Naive thymus-derived CD4-positive, alpha-beta T cell (primary cell): ENCODE measurements at places on chromosomes 3 and 15. TPM values are rescaled to one million over a fixed set of nuclear protein-coding genes. Genes with fewer than 3 reads are reported as not detected.

Gene ATP13A4
- 3.3 TPM for total RNA-seq

Gene GPR176
- not detected for total RNA-seq

Gene SHF
- total RNA-seq = 6.2 TPM

Gene GOLGA8T
- total RNA-seq = 1.1 TPM

Gene AQR
- 43.5 TPM for total RNA-seq

Gene PCSK6
- 1.8 TPM for total RNA-seq

Gene PTX3
- 8.7 TPM for total RNA-seq

Gene BNC1
- not detected for total RNA-seq

Gene HRG
- total RNA-seq = not detected

GRCh38 chr3:123802007-123802625 is 82.0 kb downstream of the MYLK start:
- no peak for DNase-seq

GRCh38 chr15:75104804-75105557 is 81.6 kb downstream of the PPCDC start:
- no peak for DNase-seq

GRCh38 chr3:56817646-56818045 is 15.9 kb upstream of the ARHGEF3 start:
- DNase-seq = no peak

DNA sequence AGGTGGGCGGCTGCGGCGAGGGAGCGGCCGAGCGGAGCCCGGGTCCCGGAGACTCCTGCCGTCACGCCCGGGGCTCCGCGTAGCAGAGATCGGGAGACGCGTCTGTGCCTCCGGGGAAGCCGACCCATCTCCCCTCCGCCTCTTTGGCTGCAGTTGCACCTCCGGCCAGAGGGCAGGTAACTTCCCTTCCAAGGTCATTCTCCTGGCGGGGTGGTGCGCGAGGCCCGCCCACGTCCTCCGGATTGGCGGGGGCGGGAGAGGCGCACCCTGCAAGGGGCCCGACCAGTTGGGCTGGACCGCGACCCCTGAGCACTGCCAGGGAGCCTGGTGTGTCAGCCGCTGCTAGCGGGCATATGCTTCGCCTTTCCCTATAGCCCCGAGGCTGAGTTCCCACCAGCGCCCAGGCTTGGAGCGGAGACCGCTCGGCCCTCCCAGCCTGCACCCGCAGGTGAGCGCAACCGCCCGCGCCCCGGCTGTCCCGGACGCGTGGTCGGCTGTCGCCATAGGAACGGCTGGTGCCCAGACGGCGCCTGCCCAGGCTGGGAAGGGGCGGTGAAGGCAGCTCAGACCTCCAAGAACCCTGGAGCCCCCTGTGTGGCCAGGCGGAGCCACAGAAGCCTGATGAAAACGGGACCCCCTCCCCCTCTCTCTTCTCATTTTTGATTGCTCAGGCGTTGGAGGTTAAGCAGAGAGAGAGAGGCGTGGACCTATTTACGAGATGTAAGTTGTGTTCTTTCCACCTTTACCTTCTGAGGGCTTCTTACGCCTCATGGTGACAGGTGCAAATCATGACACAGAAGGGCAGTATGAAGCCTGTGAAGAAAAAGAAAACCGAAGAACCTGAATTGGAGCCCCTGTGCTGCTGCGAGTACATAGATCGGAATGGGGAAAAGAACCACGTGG is 453 bp downstream of the ZDHHC23 start:
- DNase-seq = peak; percentile 23

DNA sequence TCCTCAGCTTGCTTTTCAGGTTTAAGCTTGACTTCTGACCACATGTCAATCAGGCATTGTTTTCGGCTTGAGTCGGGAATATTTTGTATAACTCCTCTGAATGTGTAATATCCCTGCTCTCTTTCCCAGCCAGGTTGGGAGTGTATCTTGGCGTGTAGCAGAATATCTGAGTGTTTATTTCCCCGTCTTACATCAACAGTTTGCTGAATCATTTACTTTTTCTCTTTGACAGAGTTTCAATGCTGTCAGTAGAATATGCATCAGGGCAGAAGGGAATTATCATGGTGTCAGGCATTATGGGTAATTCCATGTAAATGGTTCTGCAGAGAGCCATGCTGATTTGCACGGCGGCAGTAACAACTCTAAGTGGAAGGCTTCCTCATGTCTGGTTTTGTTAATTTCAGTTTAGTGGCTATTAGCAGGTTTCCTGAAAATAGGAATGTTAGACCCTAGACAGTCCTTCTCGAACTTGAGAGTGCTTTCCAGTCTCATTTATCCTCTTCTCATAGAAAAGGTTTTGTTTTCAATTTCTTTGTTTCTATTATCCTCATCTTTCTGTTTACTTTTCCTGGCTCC is 566.3 kb downstream of the AGBL1 start:
- no peak for DNase-seq

- no peak for DNase-seq
Observed at GRCh38 chr3:187565701-187566100, 104.5 kb downstream of the SST start.

DNA sequence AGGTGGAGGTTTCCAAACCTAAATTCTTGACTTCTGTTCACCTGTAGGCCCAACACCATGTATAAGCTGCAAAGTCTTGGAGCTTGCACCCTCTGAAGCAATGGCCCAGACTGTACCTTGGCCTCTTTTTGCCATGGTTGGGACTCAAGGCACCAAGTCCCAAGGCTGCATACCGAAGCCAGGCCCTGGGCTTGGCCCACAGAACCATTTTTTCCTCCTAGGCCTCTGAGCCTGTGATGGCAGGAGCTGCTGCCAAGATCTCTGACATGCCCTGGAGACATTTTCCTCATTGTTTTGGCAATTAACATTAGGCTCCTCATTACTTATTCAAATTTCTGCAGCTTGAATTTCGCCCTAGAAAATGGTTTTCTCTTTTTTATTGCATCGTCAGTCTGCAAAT is 297.9 kb downstream of the OXSM start:
- DNase-seq = no peak

DNA sequence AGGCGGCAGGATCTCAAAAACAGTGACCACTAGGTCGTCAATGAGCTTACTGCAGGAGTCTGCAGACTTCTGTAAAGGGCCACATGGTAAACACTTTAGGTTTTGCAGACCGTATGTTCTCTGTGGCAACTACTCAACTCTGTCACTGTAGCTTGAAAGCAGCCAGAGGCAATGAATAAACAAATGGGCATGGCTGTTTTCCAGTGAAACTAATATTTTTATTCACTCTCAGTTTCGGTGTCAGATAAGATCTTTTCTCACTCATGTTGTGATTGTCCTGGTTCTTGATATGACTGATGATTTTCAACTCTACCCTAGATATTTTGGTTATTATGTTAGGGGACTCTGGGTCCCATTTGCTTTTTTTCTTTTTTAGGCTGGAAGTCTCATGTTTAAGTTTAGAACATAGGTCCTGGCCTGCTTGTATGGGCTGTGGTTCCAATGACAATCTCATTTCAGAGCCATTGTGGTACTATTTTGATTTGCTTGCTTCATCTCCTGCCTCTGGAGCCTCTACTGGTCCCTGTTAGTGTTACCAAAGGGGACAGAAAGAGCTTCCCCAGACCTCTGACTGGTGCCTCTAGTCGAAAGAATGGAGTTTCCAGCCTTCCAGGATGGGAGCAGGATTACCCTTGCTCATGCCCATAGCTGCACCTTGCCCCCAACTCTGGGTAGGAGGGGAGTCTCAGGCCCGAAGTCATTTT is 222.0 kb downstream of the STT3B start:
- no peak for DNase-seq

- DNase-seq = no peak
Observed at GRCh38 chr3:72536206-72536877, 311.9 kb downstream of the SHQ1 start.

DNA sequence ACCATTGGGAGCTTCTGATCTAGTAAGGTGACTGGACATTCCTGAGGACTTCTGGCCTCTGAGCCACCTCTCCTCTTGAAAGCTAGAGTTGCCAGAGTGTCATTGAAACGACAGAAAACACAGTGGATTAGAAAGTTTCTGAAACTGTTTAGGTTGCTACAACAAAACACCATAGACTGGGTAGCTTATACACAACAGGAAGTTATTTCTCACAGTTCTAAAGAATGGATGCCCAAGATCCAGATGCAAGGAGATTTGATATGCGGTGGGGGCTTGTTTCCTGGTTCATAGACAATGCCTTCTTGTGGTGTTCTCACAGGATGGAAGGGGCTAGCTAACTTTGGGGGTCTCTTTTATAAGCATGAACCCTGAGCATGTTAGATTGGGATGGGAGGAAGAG is 43.3 kb upstream of the ZNF385D start:
- DNase-seq = no peak

DNA sequence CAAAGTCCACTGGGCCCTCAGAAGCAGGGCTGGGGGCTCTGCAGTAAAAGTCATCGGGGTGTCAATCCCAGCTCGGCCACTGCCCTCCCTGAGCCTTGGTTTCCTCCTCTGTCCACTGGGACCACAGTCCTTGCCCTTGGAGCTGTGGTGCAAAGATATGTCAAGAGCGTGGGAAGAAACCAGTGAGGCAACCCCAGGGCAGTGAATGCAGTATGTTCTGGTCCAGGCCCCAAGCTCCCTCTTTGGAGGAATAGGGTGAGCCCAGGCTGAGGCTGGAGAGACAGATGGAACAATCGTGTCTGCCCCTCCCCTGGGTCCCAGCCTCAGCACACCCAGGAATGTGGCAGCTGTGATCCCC is 779 bp downstream of the GRIP2 start:
- DNase-seq = no peak

DNA sequence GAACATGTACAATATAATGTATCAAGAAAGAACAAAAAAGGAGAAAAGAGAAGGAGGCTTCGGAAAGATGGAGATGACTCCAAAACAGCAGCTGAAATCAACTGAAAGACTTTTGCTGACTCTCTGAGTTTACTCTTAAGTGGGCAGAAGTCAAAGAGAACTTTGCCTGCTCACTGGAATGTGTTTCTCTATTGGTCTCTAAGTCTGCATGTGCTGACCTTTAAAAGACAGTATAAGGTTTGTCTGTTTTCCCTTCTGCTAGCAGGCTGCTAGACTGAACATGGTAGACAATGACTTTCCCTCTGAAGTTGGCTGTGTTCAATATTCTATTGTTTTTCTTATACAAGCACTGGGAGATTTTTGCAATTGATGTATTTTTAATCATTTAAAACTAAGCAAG is 7.2 kb upstream of the MAP4 start:
- DNase-seq = no peak

DNA sequence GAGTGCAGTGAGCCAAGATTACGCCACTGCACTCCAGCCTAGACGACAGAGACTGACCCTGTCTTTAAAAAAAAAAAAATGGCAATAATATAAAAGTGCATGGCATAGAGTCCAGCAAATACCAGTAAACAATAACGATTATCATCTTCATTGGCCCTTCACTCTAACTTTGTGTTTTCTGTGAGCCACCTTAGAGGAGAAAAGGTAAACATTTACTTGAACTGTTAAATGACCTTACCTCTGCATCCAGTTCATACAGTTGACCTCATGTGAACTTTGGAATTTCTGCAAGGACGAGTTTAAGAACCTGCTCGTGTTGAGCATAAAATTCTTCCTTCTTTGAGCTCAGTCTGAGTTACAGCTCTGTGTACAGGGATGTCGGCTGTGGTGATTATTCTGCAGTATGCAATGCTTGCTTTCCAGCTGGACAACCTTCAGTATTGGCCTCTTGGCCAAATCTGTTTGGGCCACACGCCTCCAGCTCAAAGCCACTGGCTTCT is 56.6 kb downstream of the RLBP1 start:
- DNase-seq = no peak

GRCh38 chr3:106025151-106025722 is 156.4 kb upstream of the CBLB start:
- DNase-seq = no peak
